Activated CD4-positive, alpha-beta memory T cell treated with anti-CD3 and anti-CD28 coated beads for 36 hours (primary cell): ENCODE measurements at places on chromosomes 2 and 18. TPM values are rescaled to one million over a fixed set of nuclear protein-coding genes. Genes with fewer than 3 reads are reported as not detected.

GRCh38 chr2:80938463-80938862 is 633.9 kb upstream of the LRRTM1 start:
- DNase-seq: no peak

The ICOS gene
- total RNA-seq: 187 TPM

The LOXL3 gene
- total RNA-seq: 1.1 TPM

- DNase-seq: no peak
Measured at GRCh38 chr2:47655563-47655880, 127.4 kb upstream of the MSH6 start.

DNA sequence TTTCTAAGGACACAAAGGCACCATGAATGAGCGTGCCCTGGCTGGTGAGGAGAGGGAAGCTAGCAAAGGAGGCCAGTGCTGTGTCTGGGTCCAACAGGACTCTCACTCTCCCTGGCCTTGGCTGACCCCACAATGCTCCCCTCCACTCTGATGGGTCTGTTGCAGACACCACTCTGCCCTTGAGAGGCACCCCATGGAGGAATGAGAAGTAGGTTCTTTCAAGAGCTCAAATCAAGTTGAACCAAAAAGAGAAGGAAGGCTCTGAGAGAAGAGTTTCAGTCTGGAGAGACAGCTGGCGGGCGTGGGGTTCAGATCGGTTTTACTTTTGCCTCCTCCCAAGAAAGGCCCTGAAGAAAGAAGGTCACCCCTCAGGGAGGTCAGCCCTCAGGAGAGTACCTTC is 18.4 kb downstream of the TMEM247 start:
- DNase-seq: no peak

The FBXO36 gene
- 1.5 TPM for total RNA-seq

The HMSD gene
- 19.5 TPM for total RNA-seq

GRCh38 chr2:39405364-39405763 is 31.7 kb downstream of the MAP4K3 start:
- DNase-seq: no peak

The ZNF521 gene
- total RNA-seq: not detected

The SP5 gene
- total RNA-seq: not detected

GRCh38 chr2:102442967-102443828 is 20.2 kb downstream of the IL18RAP start:
- peak; percentile 63 for DNase-seq

DNA sequence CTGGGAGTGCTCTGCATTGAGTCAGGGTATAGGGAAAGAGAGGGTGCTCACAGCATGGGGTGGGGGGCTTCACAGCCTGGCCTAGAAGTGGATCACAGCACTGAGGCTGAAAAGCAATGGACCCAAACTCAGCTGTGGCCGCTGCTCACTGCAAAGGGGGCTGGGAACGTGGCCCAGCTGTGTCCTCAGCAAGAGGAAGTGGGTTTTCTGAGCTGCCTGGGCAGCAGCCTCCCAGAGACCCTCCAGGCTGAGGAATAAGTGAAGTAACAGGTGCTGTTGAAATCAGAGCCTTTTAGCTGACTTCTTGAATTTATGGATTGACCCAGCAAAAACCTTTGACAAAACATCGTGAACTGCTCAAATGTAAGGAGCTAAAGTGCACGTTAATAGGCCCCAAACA is 35.2 kb downstream of the PTGR3 start:
- no peak for DNase-seq

The MFF gene
- total RNA-seq: 73.2 TPM

DNA sequence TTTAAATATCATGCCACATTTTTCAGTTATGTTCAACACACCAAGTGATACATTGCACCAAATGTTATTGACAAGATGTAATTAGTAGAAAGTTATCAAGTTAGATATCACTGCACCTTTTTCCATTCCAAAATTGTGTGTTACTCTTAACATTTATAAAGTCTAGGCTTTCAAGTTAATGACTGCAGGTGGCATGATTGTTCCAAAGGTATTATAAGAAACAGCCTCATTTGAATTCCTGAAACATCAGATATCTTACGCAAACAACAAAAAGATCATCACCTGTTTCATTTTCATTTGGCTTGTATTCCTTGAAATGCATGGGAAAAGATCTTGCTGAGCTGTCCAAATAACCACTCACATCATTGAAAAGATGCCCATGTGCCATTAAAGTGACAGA is 1528.2 kb upstream of the ZEB2 start:
- DNase-seq: no peak

DNA sequence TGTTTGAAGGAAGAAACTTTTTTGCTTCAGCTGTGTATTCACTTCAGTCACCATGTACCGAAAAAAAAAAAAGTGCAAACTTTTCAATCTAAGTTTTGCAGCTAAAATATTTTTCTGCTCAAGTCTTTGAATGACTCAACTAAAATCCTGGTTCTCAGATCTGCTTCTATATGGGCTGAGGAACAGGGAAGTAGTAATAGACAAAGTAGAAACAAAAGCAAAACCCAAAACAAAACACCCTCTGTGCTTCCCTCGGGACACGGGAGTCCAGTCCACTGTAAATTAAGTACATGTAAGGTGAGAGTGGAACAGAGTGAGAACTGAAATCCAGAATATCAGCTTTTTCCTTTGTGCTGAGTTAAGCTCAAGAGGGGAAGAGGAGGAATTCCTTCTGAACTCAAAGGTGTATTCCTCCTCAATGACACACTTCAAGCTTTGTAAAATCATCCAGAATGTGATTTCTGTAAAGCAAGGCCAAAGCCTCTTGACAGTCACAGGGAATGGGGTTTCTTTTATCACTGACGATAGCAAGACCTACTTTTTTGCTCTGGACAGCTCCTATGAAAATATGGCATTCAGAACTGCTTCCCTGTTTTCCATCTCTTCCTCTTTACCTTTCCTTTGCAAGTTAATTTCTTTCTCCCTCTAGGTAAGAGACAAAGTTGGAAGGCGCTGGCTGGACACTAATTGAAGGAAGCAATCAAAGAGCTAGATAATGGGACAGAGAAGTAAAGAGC is 433.5 kb upstream of the MMADHC start:
- DNase-seq: no peak

- no peak for DNase-seq
Measured at GRCh38 chr2:134703426-134703825, 15.4 kb downstream of the TMEM163 start.

- peak; percentile 15 for DNase-seq
Measured at GRCh38 chr2:208466151-208466919, 59.7 kb downstream of the PTH2R start.

The COQ10B gene
- 21.5 TPM for total RNA-seq

GRCh38 chr18:9494778-9495331 is 19.5 kb downstream of the RALBP1 start:
- peak; percentile 33 for DNase-seq

The AFG3L2 gene
- 48.8 TPM for total RNA-seq

GRCh38 chr18:22446325-22446724 is 28.6 kb upstream of the CTAGE1 start:
- DNase-seq: no peak

- no peak for DNase-seq
Measured at GRCh38 chr2:200748779-200749178, 62.9 kb upstream of the BZW1 start.

DNA sequence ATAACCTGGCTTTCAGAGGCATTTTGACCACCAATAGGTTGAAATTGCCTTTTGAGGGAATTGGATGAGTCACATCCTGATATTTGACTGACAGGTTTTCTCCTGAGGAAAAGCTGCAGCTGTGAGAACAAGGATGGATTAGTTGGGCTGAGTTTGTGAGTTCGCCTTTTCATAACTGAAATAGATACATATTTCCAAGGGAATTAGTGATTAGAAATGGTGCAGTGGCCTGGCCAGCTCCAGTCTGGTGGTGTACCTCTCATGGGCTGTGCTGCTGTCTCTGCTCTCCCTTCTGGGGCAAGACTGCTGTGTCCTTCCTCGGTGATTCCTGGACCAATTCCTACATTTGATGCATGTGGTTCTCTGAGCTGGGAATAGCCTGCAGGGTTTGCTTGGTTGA is 341.3 kb downstream of the TSN start:
- no peak for DNase-seq

GRCh38 chr2:139600166-139600565 is 820.0 kb upstream of the NXPH2 start:
- DNase-seq: no peak

The FHOD3 gene
- total RNA-seq: not detected

- no peak for DNase-seq
Measured at GRCh38 chr2:28390746-28391563, 1.7 kb upstream of the FOSL2 start.

The CFAP221 gene
- total RNA-seq: not detected

DNA sequence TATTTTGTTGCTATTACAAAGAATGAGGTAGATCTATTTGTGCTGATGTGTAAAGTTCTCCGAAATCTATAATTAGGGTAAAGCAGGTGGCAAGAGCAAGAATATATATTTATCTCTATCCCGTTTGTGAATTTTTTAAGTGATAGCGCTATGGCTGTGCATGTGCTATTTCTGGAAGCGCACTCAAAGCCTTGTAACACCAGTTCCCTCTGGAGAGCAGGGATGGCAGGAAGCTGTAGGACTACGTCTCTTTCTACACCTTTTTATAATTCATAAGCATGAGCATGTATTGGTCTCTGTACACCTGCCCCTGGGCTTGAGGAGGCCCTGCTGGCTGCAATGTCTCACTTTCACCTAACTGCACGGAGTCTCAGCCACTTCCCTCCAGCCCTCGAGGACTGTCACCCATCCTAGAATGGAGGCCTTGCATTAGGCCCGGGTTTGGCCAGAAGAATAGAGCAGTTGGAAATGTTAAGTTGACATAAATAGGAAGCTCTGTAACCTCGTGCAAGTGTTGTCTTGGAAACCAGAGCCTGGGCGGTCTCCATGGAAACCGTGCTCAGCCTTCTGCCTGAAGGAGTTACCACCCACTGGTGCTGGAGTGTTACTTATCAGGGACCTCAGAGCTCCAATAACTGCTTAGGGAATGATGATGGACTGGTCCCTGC is 20.9 kb downstream of the ITM2C start:
- DNase-seq: no peak

GRCh38 chr2:134738141-134738870 is 19.5 kb upstream of the TMEM163 start:
- no peak for DNase-seq

The POTEE gene
- total RNA-seq: 0.57 TPM

GRCh38 chr2:104870100-104870975 is 16.4 kb downstream of the POU3F3 start:
- no peak for DNase-seq

DNA sequence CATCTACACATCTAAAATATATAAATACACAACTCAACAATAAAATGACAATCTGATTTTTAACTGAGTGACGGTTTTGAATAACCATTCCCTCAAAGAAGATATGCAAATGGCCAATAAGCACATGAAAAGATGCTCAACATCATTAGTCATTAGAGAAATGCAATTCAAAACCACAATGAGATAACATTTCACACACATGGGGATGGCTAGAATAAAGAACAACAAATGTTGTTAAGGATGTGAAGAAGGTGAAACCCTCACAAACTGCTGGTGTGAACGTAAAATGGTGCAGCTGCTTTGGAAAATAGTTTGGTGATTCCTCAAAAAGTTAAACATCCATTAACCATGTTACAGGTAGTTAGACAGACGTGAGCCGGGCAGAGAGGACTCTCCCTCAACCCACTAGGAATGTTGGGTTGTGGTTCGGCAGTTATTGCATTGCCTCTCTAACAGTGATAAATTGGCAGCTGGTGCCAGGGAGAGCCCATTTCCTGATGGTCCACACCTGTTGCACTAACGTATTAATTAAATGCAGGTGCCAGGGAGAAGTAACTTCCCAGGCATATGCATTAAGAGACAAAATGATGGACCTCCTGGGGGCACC is 22.3 kb upstream of the DUSP2 start:
- DNase-seq: no peak

- no peak for DNase-seq
Measured at GRCh38 chr2:239003624-239004273, 155.9 kb downstream of the TWIST2 start.

DNA sequence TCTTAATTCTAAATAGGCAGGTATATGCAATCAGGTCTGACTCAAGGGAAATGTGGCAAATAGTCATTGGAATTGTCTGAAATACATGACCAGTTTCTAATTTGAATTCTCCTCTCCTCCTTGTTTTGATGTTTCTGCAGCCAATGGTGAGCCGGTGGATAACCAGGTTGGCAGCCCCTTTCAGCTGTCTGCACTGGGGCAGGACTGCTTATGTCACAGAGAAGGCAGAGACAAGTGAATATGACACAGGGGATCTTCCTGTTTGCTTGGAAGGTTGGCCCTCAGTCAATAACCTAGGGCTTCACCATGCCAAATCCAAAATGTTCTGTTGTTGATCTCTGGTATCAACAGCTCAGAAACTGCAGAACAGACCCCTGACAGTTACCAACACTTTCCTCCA is 12.1 kb downstream of the MYT1L start:
- no peak for DNase-seq

GRCh38 chr18:59871711-59872362 is 28.0 kb upstream of the PMAIP1 start:
- DNase-seq: no peak

- DNase-seq: no peak
Measured at GRCh38 chr2:128446874-128447537, 128.3 kb upstream of the HS6ST1 start.

GRCh38 chr2:215974700-215975429 is 38.5 kb downstream of the MREG start:
- no peak for DNase-seq

The CAPN14 gene
- total RNA-seq: 0.39 TPM

- DNase-seq: no peak
Measured at GRCh38 chr18:26809346-26809745, 56.2 kb downstream of the AQP4 start.

- peak; percentile 31 for DNase-seq
Measured at GRCh38 chr2:96552315-96553175, 16.0 kb downstream of the ARID5A start.

DNA sequence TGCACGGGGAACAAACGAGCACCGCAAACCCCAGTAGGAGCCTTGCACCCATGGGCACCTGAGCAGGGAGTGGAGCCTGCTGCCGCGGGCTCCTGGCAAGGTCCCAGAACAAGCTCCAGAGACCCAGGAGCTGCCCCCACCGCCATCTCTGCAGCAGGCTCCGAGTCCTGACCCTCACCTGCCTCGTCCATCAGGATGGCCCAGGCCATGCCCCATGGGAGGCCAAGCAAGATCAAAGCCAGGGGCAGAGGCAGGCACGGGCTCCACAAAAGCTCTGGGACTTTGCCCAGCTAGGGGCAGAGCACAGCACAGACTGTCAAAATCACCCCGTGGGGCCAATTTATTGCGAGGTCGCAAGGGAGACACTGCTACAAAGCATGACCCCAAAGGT is 43.6 kb downstream of the GPC1 start:
- DNase-seq: peak; percentile 1

- no peak for DNase-seq
Measured at GRCh38 chr2:102197389-102198137, 10.7 kb downstream of the IL1RL2 start.

The STAMBP gene
- total RNA-seq: 79.9 TPM

GRCh38 chr2:98280376-98281102 is 65.7 kb upstream of the CNGA3 start:
- DNase-seq: no peak

DNA sequence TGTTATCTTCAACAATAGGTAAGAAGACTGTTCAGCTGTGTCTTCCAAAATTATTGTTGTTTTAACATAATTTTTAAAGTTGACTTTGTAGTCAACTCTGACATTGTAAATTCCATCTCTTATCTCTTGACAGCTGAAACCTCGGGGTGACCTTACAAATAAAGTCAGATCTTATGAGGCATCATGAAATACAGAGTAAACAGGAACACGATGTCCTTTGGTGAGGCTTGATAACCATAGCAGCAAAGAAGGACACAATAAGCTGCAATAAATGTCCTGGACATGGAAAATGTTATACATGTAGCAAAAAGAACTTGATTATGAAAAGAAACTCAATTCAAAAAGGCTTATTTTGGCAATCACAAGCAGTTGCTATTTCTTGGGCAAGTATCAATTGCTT is 618.9 kb upstream of the SLC39A10 start:
- DNase-seq: no peak

The DLX2 gene
- total RNA-seq: not detected
